Uterus (tissue), 4 donors: ENCODE measurements at places on chromosomes 7 and 10. TPM values are rescaled to one million over a fixed set of nuclear protein-coding genes. Genes with fewer than 3 reads are reported as not detected.

CRTAC1 gene
- 3.7 TPM for total RNA-seq

HOXA5 gene
- 61.0 TPM for total RNA-seq

TMEM225B gene
- total RNA-seq: 0.29 TPM

DNA sequence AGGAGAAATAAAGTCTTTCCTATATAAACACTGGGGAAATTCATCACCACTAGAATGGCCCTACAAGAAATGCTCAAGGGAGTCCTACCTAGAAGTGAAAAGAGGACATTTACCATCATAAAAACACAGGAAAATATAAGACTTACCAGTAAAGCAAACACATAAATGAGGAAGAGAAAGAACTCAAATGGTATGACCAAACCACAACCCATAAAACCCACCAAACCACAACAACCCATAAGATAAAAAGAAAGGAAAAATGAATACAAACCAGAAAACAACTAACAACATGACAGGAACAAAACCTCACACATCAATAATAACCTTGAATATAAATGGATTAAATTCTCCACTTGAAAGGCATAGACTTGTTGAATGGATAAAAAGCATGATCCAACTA, 71.9 kb upstream of the DIP2C start:
- no peaks in the 10 kb centered on the region for H3K4me1 ChIP-seq
- no peaks in the 10 kb centered on the region for H3K27me3 ChIP-seq
- no peaks in the 10 kb centered on the region for H3K36me3 ChIP-seq
- no peak overlapping the region for H3K27ac ChIP-seq
- DNase-seq: no peak
- no peak overlapping the region for H3K4me3 ChIP-seq

- peak overlapping the region; percentile 51 for H3K4me3 ChIP-seq
- H3K27ac ChIP-seq: peak overlapping the region; percentile 62
- no peaks in the 10 kb centered on the region for H3K27me3 ChIP-seq
- H3K4me1 ChIP-seq: no peaks in the 10 kb centered on the region
- H3K36me3 ChIP-seq: no peaks in the 10 kb centered on the region
- no peak for DNase-seq
Measured at GRCh38 chr7:2518737-2519118, 846 bp upstream of the LFNG start.
